CD4-positive, alpha-beta memory T cell (primary cell): ENCODE measurements at places on chromosomes 11 and 22. TPM values are rescaled to one million over a fixed set of nuclear protein-coding genes. Genes with fewer than 3 reads are reported as not detected.
A peak's percentile ranks its signal among the peaks of the same experiment; 100 is the strongest.

Gene CCDC15
- 2.6 TPM for total RNA-seq

GRCh38 chr22:19565382-19566278 is 41.4 kb upstream of the CLDN5 start:
- no peak overlapping the region for H3K4me3 ChIP-seq
- no peak for DNase-seq
- no peaks in the 10 kb centered on the region for H3K27me3 ChIP-seq
- no peaks in the 10 kb centered on the region for H3K36me3 ChIP-seq
- H3K27ac ChIP-seq: no peak overlapping the region

- H3K27me3 ChIP-seq: peaks cover 17% of the 10 kb centered on the region
- no peaks in the 10 kb centered on the region for H3K36me3 ChIP-seq
- H3K4me3 ChIP-seq: no peak overlapping the region
- DNase-seq: peak; percentile 24
- H3K27ac ChIP-seq: no peak overlapping the region
Observed at GRCh38 chr11:45900916-45901617, 6.0 kb downstream of the FREY1 start.

GRCh38 chr11:124745270-124745834 is 5.6 kb downstream of the NRGN start:
- DNase-seq: no peak
- H3K27ac ChIP-seq: no peak overlapping the region
- H3K27me3 ChIP-seq: peaks cover 5% of the 10 kb centered on the region
- peaks cover 14% of the 10 kb centered on the region for H3K4me1 ChIP-seq

DNA sequence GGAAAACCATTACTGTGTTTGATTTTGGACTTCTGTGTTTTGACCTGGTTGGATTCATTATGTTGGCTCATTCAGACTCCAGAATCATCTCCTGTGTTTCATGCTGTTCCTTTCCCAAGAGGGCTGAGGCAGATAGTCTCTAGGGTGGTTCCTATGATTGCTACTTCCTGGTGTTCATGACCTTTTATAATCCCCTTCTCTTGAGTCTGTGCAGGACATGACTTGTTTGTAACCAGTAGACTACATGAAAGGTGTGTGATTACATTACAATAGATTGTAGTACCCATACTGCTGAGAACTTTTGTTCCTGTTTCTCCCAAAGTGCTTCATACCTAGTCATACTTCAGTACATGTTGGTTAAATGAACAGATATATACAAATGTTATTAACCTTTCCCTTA is 700.6 kb downstream of the METTL15 start:
- no peaks in the 10 kb centered on the region for H3K36me3 ChIP-seq
- H3K4me1 ChIP-seq: no peaks in the 10 kb centered on the region
- no peak overlapping the region for H3K27ac ChIP-seq
- no peak for DNase-seq
